AG08395 (cell line): ENCODE measurements at places on chromosomes 2 and 18.

DNA sequence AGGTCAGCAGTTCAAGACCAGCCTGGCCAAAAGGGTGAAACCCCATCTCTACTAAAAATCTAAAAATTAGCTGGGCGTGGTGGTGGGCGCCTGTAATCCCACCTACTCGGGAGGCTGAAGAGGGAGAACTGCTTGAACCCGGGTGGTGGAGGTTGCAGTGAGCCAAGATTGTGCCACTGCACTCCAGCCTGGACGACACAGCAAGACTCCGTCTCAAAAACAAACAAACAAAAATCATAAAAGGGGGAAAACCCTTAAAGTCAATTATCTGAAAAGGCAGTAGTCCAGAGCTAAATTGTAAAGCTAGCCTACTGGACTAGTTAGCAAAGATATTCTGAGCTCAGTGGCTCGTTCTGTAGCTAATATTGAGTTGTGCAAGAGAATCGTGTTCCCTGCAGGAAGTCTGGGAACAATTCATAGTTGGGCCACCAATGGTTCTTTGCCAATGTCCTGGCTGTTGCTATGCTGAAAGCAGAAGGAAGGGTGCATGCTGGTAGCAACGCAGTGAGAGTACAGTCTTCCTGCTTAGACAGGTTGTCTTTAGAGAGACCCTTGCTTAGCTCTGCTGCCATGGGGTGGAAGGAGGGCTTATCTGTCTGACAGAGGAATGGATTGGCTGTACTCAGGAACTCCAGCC, 4.3 kb downstream of the TGOLN2 start:
- no peak for DNase-seq

DNA sequence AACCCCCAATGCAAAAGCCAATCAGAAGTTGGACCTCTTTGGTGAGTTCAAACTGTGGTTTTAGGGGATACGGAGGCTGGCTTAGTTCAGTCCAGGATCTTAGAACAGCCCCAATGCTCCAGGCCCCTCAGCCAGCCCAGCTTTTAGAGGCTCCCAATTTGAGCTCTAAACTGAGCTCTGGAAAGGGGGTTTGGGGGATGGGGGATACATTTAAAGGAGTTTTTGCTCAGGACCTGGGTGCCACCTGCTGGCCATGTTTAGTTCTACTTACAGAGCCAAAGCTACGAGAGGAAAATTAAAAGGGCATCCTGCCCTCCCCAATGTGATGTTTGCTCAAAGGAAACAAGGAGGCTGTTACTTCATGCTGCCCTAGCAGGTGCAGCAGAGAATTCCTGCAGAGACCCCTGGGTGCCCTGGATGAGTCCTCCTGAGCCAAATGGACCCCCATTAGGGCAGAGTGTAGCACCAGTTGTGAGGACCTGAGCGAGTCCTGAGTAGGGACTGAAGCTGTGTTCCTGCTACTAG, 15.9 kb upstream of the TMEM214 start:
- peak; percentile 82 for DNase-seq

DNA sequence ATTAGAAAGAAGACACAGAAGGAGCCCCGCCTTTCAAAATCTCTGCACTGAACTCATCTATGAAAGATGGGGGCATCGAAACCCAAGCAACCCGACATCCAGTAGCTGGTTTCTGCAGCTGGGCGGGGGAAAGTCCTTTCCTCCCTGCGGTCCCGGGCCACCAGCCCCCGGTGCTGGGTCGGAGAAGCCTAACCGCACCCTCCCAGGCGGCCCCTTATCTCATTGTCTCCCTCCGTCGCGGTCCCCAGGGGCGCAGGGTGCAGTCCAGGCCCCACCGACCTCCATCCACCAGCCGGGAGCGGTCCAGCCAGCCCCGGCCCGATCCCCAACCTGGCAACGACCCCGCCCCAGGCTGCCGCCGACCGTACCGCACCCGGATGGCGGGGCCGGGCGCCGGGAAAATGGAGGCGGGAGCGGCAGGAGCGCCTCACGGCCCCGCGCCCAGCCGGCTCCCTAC, 452 bp downstream of the RAPH1 start:
- DNase-seq = peak; percentile 14

- peak; percentile 68 for DNase-seq
Measured at GRCh38 chr2:164523009-164523408, 98.3 kb downstream of the GRB14 start.
